ENCODE measurements at places on chromosomes 5 and 9.

DNA sequence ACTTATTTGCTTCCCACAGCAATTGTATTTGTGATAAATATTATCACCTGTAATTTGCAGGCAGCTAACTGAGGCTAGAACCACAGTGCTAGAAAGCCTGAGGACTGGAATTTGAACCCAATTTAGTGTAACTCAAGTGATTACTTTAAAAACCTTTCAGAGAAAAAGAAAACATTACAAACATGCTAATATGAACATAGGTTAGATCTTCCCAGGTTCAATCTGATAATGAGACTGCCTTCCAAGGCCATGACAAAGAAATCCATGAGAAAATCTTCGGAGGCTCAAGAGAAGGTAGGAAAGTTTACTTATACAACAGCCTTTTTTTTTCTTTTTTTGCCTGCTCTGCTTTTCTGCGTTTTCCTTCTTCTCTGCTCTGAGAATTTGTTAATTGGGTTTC is 620.6 kb upstream of the CCNG1 start:
- no peak for DNase-seq

- DNase-seq: no peak
Measured at GRCh38 chr5:54301220-54301619, 9.2 kb downstream of the ARL15 start.

DNA sequence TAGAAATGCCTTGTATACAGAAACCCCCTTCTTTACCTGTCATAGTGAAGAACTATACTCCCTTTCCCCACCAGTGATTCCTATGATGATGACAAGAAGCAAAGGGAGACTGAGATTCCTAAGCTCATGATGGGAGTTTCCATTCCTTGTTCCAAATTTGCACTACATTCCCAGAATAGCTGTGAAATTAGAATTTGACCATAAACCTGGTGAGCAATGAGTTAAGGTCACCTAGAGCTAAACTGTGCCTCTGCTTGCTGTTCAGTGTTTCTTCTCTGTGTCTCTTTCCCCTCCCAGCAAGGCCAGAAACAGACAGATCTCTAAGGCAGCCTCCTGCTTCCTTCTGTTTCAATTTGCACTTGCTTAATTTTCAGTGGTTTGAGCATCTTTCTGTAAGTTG is 332.1 kb downstream of the PIK3R1 start:
- DNase-seq: no peak

DNA sequence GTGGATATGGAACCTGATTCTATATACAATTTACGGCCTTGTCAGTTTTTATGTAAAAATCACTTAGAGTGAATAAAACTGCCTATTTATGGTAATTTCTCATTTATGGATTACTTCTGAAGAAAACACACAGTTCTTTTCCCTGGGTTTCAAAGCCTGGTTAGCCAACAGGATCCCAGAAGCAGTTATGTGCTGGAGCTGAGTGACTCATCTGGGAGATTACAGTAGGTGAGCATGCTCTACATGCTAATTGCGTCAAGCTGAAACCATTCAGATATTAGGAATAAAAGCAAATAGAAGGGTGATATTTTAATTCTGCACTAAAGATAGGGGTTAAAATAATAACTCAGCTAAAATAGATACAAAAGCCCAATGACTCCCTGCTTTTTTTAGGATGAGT is 47.8 kb downstream of the PDE4D start:
- DNase-seq: no peak

GRCh38 chr5:150731669-150732242 is 27.1 kb downstream of the DCTN4 start:
- DNase-seq: no peak

DNA sequence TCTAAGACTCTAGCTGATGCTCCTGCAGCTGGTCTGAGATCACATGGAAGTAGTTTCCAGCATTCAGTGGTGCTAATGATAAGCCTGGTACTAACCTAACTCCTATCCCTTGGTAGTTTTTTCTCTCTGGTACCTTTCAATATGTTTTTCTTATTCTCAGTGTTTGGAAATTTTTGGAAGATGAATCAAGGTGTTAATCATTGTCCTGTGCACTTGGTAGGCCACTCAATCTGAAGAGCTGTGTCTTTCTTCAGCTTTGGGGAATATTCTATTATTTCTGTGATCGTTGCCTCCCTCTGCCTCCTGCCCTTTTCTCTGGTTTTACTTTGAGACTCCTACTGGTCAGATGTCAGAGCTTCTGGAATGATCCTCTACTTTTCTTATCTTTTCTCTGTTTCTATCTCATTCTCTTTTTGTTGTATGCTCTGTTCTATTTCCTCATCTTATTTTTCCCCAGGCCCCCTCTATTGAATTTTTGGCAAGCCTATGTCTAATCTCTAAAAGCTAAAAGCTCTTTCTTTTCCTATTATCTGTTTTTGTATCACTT is 136.8 kb downstream of the APBA1 start:
- DNase-seq: no peak

DNA sequence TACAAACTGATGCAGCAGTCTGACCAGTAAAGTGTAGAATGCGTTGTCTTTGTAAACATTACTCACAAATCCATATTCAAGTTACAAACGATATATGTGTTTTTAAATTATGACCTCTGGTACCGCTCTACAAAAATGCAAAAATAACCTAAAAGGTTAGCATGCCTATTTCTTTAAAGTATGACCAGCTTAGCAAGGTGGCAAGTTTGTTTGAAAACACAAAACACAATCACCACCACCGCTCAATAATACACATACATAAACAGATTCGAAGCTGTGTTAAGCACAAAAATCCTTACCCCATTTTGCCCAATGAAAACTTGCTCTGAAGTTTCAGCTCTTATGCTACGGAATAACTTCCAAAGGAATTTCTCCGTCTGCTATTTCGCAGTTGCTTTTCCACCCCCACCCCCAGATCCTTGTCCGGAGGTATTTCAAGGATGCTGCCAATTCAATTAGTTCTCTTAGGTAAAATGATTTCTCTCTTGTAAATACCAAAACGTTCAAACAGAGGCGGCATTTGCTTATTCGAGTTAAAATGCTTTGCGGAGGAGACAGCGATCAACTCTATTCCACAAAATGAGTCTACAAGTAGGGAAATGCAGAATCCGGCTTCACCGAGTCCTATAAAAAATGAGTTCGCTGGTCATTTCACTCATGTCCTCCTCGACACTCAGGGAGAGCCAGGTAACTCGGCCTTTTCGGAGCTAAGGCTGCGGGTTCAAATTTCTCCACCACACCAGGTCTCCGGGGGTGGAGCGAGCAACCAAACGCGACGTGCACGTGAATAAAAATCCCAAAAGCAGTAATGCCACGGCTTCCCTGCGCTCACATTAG is 1.2 kb downstream of the HOMER1 start:
- peak; percentile 21 for DNase-seq

DNA sequence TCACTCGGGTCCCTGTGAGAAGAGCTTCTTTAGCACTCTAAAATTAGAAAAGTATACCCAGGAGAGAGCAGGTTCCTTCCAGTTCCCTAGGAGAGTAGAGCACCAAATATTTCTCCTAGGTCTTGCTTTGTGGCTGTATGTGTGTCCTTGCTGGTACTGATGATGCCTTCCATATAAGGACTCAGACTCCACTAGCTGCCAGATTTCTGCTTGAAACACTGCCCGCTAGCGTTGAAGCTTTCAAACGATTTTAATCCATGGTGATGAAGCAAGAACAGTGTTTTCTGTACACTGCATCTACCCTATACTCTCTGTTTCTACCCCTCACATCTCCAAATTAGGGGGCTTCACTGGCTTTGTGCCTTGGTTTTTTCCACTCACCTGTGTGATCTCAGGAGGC is 2.4 kb upstream of the SMC2 start:
- peak; percentile 46 for DNase-seq

DNA sequence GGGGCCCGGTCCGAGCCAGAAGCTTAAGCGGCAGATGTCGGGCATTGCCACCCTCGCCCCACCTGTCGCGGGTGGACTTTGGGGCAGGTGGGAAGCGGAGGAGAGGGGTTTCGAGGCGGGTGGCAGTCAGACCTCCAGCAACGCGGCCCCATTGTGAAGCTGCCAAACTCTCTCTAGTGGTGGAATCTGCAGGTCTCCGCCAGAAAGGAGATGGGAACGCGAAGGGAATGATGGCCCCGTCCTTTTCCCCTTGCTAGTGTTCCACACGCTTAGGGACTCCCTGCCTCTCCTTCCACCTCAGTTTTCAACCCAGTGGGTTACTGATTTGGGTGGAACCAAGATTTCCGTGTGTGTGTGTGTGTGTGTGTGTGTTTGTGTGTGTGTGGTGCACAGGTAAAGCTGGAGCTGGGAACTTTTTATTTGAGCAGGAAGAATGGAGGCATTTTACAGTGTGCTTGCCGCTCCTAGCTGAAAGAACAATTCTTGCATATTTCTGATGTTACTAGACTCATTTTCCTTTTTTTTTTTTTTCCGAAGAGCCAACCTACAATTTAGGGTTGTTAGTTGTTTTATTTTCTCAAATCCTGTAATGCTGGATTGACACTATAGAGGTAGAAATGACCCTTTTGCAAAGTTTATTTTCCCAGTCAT is 1.3 kb downstream of the MACIR start:
- no peak for DNase-seq

DNA sequence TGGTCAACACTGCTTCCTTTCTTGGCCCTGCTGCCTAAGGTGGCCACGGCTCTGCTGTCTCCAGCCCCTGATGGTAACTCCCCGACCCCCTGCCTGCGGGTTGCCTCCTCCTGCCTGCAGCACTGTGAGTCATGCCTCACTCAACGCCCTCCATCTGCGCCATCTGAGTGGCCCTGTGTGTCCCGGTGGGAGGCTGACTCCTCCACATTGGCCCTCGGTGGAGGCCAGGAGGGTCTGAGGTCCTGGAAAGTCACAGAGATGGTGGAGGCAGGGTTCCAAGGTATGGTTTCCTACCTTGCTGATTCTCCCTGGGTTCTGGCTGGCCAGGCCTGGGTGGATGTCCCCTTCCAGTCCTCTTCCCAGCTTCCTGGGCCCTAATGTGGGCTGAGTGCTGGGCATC is 64.5 kb upstream of the ADAMTS2 start:
- DNase-seq: no peak

- DNase-seq: no peak
Measured at GRCh38 chr5:123171259-123171658, 82.2 kb downstream of the PRDM6 start.

DNA sequence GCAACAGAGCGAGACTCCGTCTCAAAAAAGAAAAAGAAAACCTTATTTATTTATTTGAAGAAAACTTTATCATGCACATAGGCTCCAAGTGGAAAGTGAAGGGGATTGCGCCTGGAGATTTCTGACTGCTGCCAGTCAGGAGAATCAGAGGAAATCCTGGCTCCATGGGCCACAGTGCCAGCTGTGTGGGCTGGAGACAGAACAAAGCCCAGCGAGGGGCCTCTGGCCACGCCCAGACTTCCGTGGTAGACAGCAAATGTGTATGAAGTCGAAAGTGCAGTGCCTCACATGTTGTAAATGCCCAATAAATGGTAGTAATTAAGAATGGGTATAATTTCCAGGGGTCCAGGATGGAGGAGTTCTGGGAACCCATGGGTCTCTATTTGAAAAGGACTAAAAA is 75.8 kb upstream of the WWC1 start:
- DNase-seq: no peak

DNA sequence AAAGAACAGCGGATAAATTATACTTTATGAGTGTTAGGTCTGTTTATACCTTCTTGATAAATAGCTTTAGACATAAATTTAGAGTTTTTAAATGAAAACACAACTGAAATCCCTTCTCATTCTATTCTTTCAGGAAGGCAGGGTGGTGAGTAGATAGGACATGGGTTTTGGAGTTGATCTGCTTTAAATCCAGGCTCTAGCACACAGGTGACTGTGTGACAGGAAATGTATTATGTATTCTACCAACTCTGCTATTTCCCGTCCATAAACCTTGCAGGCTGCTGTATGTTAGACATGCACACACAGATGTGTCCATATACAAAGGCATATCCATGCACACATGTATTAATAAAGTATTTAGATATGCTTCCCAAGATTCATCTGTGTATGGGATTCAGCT is 19.3 kb upstream of the CARTPT start:
- no peak for DNase-seq

- no peak for DNase-seq
Measured at GRCh38 chr9:30970812-30971211, 1413.6 kb upstream of the ACO1 start.

- DNase-seq: no peak
Measured at GRCh38 chr5:178699681-178700253, 30.7 kb downstream of the ZNF354A start.

GRCh38 chr5:173643964-173644363 is 27.5 kb upstream of the BOD1 start:
- DNase-seq: peak; percentile 27

DNA sequence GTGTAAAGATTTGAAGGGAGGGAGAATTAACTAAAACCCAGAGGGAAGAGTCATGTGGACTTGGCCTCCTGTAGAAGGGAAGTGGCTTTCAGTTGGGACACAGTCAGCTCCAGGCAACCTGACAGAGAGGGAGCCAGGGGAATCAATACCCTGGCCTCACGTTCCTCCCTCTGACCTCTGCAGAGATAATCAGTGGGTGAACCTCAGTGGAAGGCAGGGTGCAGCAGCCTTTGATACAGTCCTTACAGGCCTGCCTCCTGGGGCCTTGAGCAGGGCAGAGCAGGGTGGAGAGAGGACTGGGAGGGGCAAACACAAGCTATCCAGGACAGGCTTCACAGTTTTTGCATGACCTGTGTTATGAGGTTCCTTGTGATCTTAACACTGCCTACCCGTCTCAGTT is 61.9 kb upstream of the GPBP1 start:
- no peak for DNase-seq

GRCh38 chr9:131094622-131095021 is 1.7 kb upstream of the AIF1L start:
- no peak for DNase-seq

DNA sequence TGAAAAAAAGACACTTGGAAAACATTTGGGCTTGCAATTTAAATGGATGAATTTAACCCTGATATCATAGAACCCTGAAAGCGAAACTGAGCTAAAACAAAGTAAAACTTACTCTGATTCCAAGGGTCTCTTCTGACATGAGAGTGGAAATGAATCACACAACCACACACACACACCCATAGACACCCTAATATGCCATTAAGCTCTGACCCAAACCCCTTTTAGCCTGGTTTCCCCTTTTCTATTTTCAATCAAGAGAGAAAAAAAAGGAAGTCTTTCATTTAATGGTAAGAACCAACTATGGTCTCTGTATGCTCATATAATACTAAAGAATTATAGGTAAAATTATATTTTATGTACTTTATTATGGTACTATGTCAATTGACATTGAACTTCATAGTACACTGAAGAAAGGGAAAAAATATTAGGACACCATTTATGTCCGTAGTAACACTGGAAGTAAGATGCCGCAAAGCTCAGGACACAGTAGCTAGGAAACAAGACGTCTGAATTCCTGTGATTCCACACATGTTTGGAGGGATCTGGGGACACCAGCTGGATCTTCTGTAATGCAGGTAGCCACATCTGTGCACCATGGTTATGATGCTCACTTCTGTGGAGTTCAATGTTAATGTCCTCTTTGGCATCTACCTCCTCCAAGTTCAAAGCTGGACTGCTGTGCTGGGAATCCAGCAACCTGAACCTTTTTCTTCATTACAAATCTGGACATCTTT is 95.8 kb downstream of the PCSK1 start:
- no peak for DNase-seq

- no peak for DNase-seq
Measured at GRCh38 chr5:50441493-50441955, 436 bp upstream of the EMB start.

Data from activated CD4-positive, alpha-beta T cell treated with anti-CD3 and anti-CD28 coated beads for 36 hours (primary cell).